ENCODE measurements at places on chromosomes 7 and 10. TPM values are rescaled to one million over a fixed set of nuclear protein-coding genes. Genes with fewer than 3 reads are reported as not detected.

CYP2C9 gene
- polyA plus RNA-seq, result not detected

GJD4 gene
- not detected for polyA plus RNA-seq

SLC39A12 gene
- polyA plus RNA-seq, result not detected

FAM25A gene
- polyA plus RNA-seq, result not detected

COL26A1 gene
- not detected for polyA plus RNA-seq

SLC16A9 gene
- 0.11 TPM for polyA plus RNA-seq

MRLN gene
- polyA plus RNA-seq, result not detected

- DNase-seq, result peak; percentile 36
These were observed 55.2 kb upstream of the GSDME start for GRCh38 chr7:24812305-24812945.

- no peak for DNase-seq
These were observed 4.7 kb upstream of the PFKP start for GRCh38 chr10:3062502-3063186.

- DNase-seq, result no peak
These were observed 102.7 kb upstream of the MKLN1 start for GRCh38 chr7:131224996-131225395.

DNA sequence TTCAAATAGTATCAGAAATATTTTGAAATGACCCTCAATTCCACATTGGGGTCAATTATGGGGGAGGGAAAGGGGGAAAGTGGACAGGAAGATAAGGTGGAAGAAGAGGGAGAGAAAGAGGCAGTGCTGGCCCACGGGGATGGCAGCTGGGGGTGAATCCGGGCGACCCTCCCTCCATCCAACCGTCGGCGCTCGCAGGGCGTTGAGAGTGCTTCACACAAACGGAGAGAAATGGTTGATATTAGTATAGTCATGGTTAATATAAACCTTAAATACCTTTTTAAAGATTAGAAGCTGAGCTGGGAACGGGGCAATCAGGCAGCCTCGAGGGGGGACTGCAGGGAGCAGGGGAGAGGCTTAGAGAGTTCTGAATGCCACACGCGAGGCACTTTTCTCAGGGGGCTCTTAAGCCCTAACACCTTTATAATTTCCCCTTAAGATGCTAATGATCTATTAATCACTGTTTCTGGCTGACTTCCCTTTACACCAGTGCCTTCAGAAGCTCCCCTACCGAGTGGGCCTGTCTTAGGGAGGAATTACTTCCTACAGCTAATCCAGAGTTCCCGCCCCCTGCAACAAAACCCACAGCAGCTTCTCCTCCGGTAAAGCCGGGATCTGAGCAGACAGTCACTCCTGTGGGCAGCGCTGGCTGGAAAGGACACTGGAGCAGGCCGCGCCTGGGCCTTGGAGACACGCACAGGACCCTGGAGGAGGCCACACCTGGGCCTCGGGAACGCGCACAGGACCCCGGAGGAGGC, 39.5 kb downstream of the PRKAG2 start:
- DNase-seq, result no peak

- no peak for DNase-seq
These were observed 863 bp downstream of the CCNY start for GRCh38 chr10:35336921-35337823.

DNA sequence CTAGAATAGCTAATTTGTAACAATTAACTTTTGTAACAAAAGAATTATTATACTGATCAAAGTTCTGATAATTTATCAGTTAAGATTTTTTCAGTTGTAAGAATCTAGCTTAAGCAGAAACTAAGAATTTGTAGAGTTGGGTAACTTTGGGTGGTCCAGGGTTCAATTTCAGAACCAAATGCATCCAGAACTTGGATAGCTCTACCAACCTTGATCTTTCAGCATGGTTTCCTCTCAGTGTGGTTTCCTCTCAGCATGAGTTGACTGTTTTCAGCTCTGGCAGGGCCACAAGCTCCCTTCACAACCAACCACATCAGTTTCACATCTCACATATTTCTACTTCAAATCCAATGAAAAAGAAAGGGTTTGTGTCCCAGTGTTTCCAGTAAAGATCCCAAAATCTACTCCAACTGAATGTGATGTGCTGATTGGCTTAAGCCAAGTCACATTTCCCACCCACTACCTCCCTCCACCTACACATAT, 3.3 kb upstream of the FAS start:
- no peak for DNase-seq

DNA sequence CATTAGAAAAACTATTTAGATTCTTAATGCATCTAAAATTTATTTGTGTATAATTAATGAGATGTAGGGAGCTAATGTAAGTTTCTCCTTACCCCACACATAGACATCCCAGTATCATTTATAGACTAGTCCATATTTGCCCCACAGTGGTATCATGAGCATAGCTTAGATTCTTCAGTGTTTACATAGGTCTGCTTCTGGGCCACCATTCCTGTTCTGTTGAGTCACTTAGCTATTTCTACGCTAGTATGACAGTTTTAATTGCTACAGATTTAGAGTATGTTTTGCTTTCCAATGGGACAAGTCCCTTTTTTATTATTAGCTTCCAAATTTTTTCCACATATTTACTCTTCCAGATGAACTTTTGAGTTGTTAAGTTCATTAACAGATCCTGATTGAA, 69.4 kb downstream of the MCMBP start:
- DNase-seq, result peak; percentile 73

GRCh38 chr10:112565434-112566053, 118.5 kb downstream of the VTI1A start:
- peak; percentile 72 for DNase-seq

DNA sequence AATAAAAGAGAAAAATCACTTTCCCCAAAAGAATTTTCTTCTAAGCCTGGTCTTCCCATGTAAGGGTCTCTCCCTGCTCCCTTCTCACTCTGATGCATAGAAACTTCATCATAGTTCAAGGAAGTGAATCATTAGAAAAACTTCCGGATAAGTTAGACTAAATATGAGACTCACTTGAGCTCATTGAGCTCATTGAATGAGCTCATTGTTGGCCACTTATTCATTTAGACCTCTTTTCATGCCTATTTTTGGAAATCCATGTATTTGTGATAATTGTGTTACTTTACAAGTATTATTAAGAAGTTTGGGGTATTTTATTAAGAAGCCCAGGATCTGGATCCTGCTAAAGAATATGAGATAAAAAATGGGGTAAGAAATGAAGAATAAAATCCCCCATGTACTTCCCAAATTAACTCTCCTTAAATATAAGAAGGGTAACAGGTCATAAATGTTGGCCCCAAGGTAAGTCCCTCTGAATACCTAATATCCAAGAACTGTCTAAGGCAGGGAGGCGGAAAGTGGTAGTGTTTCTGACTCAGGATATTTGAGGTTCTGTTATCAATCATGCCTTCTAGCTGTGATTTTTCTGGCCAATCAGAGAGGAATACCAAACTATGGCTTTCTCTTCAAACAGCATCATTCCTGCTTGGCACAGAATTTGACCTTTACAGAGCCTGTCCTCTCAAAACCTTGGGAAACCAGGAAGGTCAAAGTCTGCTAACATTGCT, 236.5 kb upstream of the PTN start:
- peak; percentile 95 for DNase-seq

GRCh38 chr7:34240417-34240816, 335.1 kb downstream of the BMPER start:
- DNase-seq, result no peak

DNA sequence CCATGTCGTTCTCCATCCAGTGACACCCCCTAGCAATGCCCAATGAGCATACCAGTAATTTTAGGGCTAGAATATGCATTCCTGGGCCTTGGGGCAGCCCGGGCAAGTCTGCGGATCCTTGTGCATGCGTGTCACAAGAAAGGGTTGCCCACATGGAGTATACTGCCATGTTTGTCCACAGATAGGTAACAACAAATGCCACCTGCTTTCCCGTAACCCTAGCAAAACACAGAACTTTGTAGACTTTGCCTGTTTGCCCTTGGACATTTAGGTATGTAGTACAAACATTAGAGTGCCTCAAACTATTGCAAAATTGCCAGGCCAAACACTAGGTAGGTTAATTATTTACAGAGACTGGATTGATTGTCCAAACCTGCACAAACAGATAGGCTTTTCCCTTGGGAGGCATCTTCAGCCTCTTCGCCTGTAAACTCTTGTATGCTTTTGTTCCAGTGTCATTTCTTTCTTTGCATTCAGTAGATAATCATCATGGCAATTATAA, 117.0 kb downstream of the ADCY1 start:
- DNase-seq, result no peak

DNA sequence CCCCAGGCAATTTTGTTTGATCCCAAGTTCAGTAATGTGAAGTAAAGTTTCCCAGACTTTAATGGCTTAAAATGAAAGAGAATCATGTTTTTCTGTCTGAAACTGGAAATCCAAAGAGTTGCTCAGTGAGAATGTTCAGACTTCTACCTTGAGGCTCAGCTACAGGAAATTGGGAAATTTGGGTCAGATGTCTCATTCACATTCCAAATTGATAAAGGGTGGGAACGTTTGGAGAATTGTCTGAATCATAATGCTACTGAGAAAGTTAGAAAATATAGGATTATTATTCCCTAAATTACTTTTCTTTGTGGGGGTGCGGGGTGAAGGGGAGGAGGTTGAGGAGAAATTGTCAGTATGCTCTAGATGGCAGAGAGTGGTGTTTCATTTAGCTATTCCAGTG, 773.9 kb downstream of the LRMDA start:
- DNase-seq, result no peak

DNA sequence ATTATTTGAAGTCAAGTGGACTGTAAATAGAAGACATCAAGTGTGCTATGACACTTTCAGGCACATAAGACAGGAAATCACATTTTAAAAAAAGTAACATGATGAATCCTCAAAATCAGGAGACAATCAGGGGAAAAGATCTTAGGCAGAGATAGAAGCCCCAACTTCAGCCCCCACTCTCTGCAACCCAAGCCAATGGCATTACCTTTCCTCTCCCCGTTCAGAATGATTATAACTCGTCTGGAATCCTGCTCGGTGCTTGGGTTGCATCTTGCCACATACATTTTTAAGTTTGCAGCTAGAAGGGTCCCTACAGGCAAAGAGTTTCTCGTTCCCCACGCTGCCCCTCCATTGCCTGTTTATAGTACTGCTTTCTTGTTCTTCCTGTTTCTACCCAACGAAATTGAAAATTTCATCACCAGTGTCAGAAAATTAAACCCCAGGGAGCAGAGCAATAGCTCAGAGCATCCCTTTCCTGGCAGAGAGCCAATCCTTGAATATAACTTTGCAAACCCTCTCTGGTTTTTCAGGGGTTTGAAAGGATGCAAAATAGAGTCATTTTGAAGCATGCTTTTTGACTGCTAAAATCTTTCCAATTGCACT, 260.5 kb upstream of the AOAH start:
- DNase-seq, result no peak

GRCh38 chr7:36986511-36986933, 262.2 kb upstream of the AOAH start:
- DNase-seq, result no peak

DNA sequence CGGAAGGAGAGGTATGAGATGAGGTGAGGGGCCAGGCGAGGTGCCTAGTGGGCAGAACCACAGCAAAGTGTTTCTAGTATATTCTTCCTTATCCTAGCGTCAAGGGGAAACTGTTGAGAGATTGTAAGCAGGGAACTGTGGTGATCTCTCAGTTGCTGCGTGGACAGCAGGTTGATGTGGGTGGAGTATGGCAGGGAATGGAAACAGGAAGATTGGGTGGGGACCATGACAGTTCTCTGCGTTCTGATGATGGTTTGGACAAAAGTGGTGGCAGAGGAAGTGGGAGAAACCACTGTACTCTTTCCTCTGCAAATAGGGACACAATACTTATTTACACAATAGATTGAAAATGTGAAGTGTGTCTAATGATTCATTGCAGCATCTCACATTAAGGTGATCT, 191.5 kb upstream of the GRB10 start:
- no peak for DNase-seq

- DNase-seq, result no peak
These were observed 79.8 kb downstream of the ADARB2 start for GRCh38 chr10:1657479-1657878.

GRCh38 chr10:120657371-120657770, 193.8 kb upstream of the WDR11 start:
- no peak for DNase-seq

DNA sequence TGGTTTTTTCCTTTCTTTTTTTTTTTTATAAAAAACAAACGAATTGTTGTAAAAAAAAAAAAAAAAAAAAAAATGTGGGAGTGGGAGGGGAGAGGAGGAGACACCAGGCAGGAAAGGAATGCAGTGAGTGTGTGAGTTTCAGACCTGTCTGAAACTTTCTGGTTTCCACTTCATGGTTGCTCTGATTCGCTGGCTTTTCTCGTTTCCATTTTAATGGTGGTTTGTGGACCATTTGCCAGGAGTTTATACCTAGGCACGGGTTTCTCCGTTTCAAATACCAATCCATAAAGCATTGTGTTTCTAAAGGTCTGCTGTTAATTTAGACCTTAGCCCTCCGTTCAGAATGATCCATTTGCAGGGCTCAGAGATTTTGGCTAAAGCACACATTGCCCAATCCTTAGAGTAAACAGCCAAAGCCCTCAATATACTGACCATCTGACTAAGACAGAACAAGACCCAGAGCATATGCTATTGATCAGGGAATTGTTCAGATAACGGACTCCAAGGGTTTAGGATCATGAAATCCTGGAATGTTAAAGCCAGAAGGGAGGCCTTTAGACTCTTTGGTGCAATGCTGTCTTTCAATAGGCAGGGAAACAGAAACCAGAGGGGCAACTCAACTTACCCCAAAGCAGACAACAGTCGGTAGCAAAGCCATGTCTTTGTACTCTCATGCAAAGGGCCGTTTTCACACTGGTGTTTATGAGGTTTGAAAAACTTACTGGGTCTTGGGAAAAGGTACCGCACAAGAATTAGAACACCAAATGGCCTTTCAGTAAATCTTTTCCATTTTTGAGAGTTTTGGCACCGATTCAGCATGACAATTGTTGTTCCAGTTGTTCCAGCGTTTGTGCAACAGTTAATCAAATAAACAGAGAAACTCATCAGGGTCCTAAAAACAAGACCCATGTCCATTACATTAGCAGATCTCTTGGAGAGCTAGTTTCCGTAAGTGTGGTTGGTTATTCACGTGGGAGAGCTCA, 94.3 kb upstream of the AGBL3 start:
- peak; percentile 68 for DNase-seq

DNA sequence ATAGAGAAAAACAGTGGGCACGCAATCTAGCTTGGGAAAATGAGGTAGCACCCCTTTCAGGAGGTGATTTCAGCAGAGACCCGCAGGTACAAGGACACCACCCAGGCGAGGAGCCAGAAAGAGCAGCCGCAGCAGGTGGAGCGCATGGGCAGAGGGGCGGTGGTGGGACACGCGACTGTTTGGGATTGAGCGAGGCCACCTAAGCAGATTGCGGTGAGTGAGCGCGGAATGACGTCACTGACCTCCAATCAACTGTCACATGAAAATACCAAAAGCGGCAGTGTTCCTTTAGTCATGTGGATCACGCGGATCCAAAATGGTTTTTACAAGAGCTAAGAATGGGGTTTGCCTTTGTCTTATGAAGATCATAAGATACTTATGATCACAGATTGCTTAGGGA, 40.2 kb upstream of the SLC26A3 start:
- no peak for DNase-seq

- no peak for DNase-seq
These were observed 26.3 kb downstream of the FIGNL1 start for GRCh38 chr7:50423860-50424259.

Measured in IMR-90 (cell line).